ENCODE measurements at places on chromosomes 16 and 17. TPM values are rescaled to one million over a fixed set of nuclear protein-coding genes. Genes with fewer than 3 reads are reported as not detected.
A peak's percentile ranks its signal among the peaks of the same experiment; 100 is the strongest.

The EPN3 gene
- total RNA-seq = not detected

- DNase-seq = no peak
These were observed 40.8 kb downstream of the RPA1 start for GRCh38 chr17:1870592-1870991.

DNA sequence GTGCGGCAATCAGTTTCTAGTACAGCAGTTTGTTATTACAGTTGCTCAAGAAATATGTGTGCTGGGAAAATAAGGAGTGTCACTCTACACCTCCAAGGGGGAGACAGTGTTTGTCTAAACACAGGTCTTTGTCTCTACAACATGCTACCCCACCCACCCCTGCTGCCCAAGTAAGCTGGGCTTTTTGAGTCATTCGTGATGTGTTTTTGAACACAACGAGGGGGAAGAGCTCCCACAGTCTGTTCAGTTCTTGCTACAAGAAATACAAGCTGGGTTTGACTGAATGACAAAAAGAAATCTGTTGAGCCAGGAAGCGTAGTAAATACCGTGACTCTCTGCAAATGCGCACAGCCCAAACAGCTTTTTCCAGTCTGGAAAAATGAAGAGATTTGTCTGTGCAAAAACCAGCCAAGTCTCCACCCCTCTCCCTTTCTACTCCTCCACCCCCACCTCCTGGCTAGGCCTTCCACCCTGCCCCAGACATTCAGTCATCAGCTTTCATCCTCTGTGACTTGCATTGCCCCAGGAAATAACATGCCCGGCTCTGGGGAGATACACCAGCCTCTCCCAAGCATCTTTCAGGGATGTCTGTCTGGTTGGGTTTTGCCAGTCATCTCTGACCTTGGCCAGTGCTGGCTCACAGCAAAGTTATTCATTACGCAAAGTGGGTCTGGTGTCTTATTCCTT, 25.7 kb downstream of the CHD9 start:
- DNase-seq = peak; percentile 93

The HIGD1B gene
- total RNA-seq = not detected

- DNase-seq = no peak
These were observed 107.6 kb downstream of the KCNJ2 start for GRCh38 chr17:70276906-70277305.

DNA sequence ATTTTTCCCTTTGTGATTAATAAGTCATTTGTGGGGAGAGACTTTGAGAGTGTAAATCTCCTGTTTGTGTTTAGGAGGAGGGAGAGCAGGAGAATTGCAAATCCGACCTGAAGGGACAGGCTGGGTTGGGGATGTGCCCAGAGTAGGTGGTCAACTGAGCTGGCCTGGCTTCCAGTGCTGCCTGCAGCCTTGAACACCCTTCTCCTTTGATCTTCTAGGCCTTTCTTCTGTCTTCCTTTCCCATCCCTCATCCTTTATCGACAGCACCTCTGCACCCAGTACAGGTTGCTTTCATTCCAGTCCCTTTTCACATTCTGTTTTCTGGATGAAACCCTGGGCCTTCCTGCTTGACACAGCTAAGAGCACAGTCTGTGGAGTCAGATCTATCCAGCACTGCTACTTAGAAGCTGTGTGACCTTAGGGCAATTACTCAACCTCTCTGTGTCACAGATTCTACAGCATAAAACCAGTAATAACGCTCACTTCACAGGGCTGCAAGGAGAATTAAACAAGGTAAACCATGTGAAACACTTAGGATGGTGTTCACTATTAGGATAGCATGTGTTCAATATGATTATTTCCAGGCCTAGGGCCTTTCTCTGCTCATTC, 1.0 kb upstream of the CSNK2A2 start:
- no peak for DNase-seq

The SEPTIN12 gene
- not detected for total RNA-seq

DNA sequence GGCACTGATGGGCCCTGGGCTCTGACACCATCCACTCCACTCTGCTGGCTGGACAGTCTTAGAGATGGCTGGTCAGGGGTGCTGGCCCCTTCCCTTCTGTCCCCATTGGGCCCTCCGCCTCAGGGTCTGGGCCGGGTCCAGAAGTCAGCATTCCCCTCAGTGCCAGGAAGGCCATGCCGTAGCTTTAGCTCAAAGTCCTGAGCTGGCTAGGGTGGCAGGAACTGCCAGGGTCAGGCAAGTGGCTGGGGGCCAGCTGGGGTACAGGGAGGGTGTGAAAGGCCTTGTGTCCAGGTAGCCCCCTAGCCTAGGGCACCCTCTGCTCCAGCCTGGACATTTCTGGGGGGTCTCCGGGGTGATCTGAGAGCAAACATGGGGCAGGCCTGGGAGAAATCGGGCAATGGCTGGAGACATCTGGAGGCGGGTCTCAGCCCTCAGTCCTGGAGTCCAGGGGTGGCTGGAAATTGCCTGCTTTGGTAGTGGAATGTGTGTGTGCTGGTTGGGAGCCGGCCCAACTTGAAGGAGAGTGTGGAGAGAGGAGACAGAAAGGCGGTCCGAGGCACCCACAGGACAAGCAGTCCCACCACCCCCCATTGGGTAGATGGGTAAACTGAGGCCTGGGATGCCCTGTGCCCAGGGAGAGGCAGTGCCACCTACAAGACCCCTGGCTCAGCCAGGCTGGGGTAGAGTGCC, 32.5 kb downstream of the TPSG1 start:
- DNase-seq = no peak

- DNase-seq = no peak
These were observed 16.7 kb downstream of the SALL1 start for GRCh38 chr16:51134269-51134812.

DNA sequence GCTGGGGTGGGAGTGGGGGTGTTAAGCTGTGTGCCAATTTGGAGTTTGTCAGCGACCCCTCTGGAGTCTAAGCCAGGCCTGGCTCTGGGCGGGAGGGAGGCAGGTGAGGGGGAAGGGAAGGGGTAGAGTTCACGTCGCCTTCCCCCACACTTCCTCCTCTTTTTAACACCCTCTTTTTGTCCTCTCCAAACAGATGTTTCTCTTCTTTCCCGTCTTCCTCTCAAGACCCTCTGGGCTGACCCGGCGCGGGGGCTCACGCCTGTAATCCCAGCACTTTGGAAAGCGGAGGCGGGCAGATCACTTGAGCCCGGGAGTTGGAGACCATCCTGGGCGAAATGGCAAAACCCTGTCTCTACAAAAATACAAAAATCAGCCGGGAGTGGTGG, 3.3 kb downstream of the HOXB1 start:
- no peak for DNase-seq

DNA sequence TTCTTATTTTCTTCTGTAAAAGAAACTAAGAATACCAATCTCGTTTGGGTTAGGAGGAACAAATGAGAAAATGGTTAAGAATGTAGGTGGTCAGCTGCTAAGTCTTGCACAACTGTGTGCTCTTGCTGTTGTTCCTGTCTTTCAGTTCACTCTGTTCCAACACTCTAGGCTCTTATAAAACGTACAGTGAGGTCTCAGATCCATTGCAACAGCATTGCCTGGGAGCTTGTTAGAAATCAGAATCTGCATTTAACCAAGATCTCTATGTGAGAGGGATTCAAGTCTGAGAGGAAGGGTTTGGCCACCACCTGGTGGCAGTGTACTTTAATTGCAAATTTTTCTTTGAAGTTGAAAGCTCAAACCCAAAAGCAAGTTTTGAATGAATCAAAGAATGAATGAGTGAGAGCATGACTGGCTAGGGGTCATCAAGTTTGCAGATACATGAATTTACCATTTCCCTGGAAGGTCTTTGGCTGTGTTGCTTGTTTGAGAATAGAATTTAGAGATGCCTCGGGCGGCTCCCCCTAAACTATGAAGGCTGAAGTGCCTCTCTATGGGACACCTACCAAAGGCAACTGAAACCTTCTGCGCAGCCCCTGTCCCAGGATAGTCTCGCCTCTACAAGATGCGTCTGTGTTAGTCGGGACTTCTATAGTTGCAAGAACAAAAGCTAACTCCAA, 2.5 kb downstream of the ALOX15B start:
- DNase-seq = peak; percentile 51

The CHST6 gene
- not detected for total RNA-seq

Data from HFFc6 (cell line).